Chondrocyte (in vitro differentiated cells): ENCODE measurements at places on chromosomes 7 and 10. TPM values are rescaled to one million over a fixed set of nuclear protein-coding genes. Genes with fewer than 3 reads are reported as not detected.

Gene EPHA1
- total RNA-seq, result not detected in 3 replicates

- no peak overlapping the region for H3K27ac ChIP-seq
- H3K27me3 ChIP-seq, result no peaks in the 10 kb centered on the region
- peaks cover 11% of the 10 kb centered on the region for H3K4me1 ChIP-seq
- H3K36me3 ChIP-seq, result no peaks in the 10 kb centered on the region
- H3K4me3 ChIP-seq, result no peak overlapping the region
These were observed 62.7 kb downstream of the KAT6B start for GRCh38 chr10:74888962-74889661.

GRCh38 chr10:75662715-75663114, 231.3 kb downstream of the LRMDA start:
- peaks cover 31% of the 10 kb centered on the region for H3K4me1 ChIP-seq
- peaks cover 23% of the 10 kb centered on the region for H3K27me3 ChIP-seq
- H3K36me3 ChIP-seq, result peaks cover 2% of the 10 kb centered on the region
- peak overlapping the region; percentile 43 for H3K27ac ChIP-seq

Gene SLC26A3
- total RNA-seq, result not detected in 3 replicates

GRCh38 chr10:111128331-111129180, 51.7 kb downstream of the ADRA2A start:
- no peaks in the 10 kb centered on the region for H3K4me1 ChIP-seq
- peaks cover 22% of the 10 kb centered on the region for H3K27me3 ChIP-seq
- H3K36me3 ChIP-seq, result peaks cover 2% of the 10 kb centered on the region
- DNase-seq, result no peak
- H3K4me3 ChIP-seq, result no peak overlapping the region
- H3K27ac ChIP-seq, result no peak overlapping the region

GRCh38 chr7:54878339-54878738, 119.3 kb upstream of the SEC61G start:
- H3K27me3 ChIP-seq, result no peaks in the 10 kb centered on the region
- no peak overlapping the region for H3K27ac ChIP-seq
- no peak for DNase-seq
- H3K36me3 ChIP-seq, result no peaks in the 10 kb centered on the region

DNA sequence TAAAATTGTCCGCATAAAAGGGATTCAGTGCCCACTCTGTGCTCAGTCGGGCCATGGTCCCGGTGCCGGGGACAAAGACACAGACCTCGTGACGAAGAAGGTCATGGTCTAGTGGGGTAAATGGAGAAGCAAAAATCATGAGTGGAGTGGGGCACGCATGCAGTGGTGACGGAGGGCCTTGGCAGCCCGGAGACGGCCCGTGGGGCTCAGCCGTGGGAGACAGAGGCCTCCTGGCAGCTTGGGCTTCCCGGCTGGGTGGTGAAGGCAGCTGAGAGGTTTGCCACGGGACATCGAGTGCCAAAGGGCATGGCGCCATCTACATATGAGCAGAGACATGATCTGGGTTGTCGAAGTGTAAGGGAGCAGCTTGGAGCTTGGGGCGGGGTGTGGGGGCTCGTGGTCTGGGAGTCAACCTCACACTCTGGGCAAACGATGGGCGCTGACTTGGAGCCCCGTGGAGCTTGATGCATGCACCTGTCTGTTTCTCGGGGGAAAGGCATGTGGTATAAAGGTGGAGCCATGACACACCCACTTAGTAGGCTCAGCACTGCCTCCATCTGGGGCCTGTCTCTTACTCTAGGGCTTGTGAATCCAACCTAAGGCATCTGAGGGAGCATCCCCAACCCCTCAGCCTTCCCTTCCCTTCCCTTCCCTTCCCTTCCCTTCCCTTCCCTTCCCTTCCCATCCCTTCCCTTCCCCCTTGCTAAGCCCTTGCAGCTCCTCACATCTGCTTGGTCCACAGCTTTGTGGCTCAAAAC, 151.0 kb upstream of the INSYN2A start:
- H3K4me1 ChIP-seq, result peaks cover 3% of the 10 kb centered on the region
- H3K27me3 ChIP-seq, result no peaks in the 10 kb centered on the region
- peaks cover 10% of the 10 kb centered on the region for H3K36me3 ChIP-seq

DNA sequence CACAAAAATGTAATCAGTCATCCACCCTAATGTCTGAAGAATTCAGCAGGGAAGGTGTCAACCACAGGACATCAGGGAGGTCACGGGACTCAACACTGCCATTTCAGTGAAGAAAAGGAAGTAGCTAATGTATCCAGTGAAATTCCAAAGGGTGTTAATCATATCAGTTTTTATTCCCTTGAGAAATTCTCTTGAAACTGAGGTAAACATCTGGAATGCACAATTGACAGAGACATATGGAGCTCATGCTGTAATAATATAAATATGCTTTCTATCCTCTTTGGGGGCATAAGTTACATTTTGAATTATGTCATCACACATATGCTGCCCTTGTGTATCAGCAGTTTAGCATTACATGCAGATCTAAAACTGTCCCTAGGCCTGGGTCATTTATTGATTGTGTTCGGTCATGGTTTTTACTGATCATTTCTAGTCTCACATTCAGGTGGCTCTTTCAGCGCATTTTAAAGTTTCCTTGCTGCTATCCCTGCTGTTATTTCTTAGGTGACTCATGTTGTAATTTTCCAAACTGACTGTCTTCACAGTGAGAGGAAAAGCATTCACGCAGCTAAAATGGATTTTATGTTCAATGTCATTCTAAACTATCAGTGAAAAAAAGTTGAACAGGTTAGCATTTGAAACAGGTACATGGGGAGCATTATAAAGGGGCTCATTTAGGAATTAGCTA, 273.9 kb downstream of the TSPAN12 start:
- peaks cover 30% of the 10 kb centered on the region for H3K4me1 ChIP-seq
- no peaks in the 10 kb centered on the region for H3K27me3 ChIP-seq
- no peaks in the 10 kb centered on the region for H3K36me3 ChIP-seq
- DNase-seq, result no peak
